NCI-H2081 (cell line): ENCODE measurements at places on chromosomes 3 and 15.

GRCh38 chr3:153901991-153902390, 219.2 kb upstream of the ARHGEF26 start:
- DNase-seq, result no peak

DNA sequence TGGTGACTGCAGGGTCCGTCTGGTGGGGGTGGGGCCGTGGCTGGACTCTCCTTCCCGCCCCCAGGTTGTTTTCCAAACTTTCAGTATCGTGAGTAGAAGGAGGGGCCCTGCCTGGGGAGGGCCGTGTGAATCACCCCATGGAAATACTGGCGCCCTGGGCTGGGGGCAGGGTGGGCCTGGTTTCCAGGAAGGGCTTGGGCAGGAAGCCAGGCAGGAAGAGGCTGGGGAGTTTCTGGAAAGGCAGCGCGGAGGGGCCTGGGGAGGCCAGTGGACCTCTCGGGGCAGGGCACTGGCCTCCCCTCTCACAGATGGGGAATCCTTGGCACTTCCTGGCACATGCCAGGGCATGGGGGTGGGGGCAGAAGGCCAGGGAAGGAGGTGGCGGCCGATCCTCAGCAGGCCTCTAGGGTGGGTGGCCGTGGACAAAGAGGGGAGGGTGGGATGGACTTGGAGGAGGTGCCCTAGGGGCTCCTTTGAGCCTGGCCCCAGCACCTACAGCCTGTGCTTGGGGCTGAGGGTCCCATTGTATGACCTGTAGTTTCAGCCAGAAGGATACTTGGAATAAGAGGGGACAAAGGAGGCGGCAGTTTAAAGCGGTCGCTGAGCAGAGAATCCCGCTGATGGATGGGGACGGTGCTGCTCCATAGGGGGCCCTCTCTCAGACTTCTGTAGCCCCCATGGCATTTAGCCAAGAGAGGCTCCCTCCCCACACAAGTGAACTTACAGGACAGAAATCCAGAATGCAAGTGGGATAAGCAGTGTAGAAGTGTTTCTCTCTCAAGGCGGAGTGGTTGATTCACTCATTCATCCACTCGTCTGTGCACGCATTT, 56.5 kb upstream of the GATA2 start:
- no peak for DNase-seq

GRCh38 chr15:22936577-22937472, 43.3 kb downstream of the CYFIP1 start:
- DNase-seq, result no peak

- no peak for DNase-seq
These were observed 16.3 kb upstream of the RAB7A start for GRCh38 chr3:128709506-128710210.

DNA sequence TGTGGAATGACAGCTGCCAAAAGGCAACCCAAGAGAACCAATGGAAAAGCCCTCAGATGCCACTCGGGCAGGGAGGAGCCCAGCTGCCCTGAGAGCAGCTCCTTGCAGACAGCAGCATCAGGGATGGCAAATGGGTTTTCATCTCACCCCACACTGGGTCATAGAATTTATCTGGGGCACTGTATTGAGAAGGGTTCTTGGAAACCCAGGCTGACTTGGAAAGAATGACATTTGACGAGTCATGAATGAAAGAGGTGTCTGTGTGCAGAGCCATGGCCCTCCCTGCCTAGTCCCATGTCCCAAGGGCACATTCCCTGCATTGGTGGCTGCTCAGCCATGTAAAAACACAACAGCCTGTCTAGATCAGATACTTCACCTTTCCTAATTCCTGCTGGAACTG, 157.9 kb upstream of the BHLHE40 start:
- DNase-seq, result no peak

DNA sequence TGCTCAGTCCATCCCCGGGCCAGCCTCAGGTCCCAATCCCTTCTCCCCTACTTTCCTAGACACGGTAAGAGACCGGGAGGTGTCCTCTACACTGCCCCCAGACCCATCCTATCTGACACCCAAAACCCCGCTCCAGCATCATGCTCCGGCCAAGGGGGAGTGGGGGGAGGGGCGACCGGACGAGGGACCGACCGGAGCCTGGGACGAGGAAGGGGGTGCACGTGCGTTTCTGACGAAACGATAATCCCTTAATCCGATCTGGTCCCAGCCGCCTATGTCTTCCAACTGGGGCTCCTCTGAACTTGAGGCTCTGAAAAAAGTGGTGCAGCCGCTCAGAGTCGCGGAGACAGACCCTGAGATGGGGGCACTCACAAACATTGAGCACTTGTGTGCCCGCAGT, 494 bp downstream of the CPLX3 start:
- no peak for DNase-seq

DNA sequence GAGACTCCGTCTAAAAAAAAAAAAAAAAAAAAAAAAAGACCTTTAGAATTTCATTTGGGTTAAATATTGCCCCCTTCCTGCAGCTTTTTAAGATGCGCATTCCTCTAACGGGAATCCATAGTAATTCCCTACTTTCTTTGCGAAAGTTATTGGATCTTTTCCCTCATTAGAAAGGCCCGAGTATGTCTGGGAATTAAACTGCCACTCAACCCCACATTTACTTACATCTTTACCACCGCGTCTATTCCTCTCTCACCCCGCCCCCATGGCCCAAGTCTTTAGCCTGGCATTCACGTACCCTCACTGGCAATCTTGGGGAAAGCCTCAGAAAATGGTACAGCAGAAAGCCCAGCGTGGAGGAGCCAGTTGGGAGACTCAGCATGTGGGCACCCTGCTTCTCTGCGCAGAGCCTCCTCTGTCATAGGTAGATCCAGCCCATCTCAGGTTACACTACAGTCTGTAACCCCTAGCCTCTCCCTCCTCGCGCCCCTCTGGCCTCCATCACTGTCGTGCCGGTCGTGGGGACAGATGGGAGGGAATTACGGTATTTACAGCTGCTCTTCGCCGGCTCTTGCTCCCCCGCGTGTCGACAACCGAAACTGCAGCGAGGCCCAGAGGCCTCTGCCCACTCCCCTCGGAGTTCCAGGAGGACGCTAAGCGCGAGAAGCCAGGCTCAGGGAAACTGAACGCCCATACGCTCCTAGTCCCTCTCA, 6.4 kb upstream of the ANKDD1A start:
- no peak for DNase-seq

- DNase-seq, result no peak
These were observed 33.7 kb upstream of the NOX5 start for GRCh38 chr15:68980786-68981185.

DNA sequence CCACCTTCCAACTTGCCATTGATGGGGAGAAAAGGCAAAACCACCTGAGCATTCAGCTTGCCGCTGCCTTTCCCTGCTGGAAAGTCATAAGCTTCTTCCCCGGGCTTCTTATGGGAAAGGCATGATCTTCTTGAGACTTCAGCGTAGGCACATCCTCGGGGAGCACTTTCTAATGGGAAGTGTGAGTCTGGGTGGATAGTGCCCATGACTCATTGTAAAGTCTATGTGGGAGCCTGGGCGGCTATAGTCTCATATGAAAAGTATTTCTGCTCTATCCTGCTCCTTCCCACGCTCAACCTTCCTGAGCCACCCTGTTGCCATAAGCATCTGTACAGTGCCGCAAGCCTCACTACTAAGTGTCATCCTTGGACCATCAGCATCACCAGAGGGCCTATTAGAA, 309.9 kb upstream of the THBS1 start:
- DNase-seq, result no peak

GRCh38 chr3:177754508-177754921, 557.2 kb upstream of the TBL1XR1 start:
- no peak for DNase-seq

- no peak for DNase-seq
These were observed 189.2 kb downstream of the DTWD1 start for GRCh38 chr15:49809894-49810609.
